ENCODE measurements at places on chromosomes 4 and X.

DNA sequence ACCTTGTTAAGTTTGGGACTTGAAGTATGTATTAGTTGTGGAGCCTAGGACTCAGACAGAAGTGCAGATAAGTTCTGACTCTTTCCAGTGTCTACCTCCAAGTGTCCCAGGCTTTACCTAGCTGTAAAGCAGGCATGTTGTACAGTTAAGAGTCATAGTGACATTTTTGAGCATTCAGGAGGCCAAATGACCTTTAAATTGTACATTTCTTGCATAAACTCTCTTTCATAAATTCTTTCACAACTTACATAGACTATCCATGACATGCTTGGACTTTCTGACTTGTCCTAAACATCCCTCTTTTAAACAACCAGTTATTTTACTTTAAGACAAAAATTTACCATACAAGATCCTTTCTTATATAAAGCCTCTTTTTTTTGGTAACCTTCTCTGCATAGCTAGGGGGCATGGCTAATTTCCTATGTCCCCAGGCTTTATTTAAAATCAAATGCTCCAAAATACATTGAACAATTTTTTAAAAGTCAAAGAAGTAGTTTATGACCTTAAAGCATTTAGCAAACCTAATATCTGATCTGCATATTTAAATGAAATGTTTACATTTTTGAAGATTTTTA is 40.1 kb upstream of the UGT8 start:
- no peak for DNase-seq

DNA sequence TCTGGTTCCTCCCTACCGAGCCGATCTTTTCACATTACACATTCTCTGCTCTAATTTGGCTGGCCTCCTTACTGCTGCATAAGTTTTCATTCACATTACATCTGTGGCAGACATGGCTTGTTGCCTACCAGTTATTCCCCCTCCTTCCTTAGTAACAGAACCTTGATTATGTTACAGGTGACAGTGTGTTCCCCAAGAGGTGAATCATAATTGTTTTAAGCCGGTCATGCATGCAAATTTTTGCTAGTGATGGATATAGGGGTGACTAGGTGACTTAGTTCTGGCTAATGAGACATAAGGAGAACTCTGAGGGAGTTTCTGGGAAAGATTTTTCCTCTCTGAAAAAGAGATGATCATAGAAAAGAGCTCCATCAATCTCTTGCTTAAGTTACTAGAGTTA is 8.4 kb upstream of the LAMP2 start:
- no peak for DNase-seq

DNA sequence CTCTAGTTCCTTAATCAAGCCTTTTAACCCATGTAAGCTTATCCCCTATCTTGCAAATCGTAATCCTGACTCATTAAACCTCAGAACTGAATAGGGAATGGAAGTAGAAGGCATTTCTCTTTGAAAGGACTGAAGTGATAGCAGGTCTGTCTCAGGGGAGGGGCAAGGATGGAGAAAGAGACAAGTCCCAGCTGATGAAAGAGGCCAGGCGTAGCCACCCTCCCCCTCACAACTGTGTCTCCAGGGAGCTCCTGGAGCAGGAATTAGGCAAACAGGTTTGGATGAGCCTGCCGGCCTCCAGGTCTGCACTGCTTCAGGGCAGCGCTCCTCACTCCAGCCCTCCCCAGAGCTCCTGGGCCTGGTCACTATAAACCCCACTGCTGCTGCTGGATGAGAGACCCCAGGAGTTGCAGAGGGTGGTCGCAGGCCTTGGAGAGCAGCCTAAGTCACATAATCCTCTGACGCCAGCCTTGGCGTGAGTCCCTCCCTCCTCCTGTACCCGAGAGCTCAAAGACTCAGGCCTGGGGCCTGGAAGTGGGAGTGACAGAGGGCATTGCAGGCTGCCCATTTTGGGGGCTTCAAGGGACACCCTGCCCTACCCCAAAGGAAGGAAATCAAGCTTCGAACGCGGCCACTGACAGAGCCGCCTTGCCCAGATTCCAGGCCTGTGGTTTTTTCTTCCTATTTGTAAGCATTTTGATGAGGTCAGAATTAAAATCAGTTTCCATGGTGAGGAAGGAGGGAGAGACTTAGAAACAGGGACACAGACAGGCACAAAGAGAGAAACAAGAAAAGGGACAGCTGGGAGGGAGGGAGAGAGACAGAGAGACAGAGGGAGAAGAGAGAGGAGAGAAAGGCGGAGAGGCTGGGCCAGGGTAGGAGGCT is 21.2 kb upstream of the MSX1 start:
- DNase-seq = no peak

DNA sequence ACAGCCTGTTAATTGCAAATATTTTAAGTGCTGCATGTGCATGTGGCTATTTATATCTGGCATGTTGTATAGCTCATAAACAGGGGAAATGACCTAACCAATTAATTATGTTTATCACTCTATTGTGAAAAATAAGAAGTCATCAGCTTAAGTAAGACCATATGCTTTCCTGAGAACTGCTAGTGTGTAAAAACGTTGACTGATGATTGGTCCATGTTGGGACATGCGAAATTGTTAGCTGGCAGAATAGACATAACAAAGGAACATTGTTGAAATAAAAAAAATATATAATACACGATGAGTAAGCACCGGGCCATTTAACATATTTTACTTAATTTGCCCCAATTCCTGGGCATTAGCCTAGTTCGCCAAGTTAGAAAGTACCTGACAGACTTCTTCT is 207.5 kb downstream of the ANK2 start:
- no peak for DNase-seq

GRCh38 chr4:337932-338758 is 531 bp downstream of the ZNF141 start:
- peak; percentile 55 for DNase-seq

- no peak for DNase-seq
These were observed 1131.6 kb upstream of the PCDH7 start for GRCh38 chr4:29588617-29589016.

GRCh38 chr4:3779509-3779908 is 13.3 kb downstream of the ADRA2C start:
- no peak for DNase-seq

DNA sequence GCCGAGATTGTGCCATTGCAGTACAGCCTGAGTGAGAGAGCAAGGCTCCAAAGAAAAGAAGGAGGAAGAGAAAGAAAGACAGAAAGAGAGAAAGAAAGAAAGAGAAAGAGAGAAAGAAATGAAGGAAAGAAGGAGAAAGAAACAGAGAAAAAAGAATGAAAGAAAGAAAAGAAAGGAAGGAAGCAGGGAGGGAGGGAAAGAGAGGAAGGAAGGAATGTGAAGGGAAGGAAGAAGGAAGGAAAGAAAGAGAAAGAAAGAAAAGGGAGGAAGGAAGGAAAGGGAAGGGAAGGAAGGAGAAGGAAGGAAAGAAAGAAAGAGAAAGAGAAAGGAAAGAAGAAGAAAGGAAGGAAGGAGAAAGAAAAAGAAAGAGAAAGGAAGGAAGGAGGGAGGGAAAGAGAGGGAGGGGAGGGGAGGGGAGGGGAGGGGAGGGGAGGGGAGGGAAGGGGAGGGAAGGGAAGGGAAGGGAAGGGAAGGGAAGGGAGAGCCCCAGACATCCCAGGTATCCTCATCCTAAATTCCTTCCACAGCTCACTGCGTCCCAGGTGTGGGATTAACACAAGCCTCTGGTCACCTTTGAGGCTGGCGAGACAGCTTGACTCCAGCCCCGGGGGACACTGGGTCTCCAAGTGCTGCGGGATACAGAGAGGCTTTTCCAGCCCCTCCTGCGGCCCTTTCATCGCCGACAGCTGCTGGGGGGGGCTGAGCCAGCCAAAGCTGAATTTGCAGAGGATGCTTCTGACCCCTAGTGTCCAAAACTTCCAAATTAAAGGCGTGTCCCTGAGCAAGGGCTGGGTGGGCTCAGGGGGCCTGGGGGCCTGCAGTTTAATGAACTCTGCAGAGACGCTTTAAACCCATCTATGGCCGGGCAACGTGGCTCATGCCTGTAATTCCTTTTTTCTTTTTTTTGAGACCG is 24.2 kb upstream of the CSF2RA start:
- no peak for DNase-seq

DNA sequence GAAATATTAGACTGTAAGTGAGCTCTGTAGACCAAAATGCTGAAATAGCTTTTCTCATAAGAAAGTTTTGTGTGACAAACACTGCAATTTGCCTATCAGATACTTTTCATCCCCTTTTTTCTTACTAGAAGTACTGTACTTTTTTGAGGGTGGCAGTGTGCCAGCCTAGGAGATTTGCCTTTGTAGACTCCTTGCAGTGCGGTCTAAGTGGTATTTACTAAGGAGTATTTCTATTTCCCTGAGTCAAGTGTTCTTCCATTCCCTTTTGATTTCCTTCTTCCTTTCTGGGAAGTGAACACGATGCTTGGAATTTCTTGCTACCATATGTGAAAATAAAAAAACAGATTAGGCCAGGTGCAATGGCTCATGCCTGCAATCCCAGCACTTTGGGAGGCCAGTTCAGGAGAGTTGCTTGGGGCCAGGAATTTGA is 34.6 kb downstream of the PDLIM5 start:
- DNase-seq = no peak

DNA sequence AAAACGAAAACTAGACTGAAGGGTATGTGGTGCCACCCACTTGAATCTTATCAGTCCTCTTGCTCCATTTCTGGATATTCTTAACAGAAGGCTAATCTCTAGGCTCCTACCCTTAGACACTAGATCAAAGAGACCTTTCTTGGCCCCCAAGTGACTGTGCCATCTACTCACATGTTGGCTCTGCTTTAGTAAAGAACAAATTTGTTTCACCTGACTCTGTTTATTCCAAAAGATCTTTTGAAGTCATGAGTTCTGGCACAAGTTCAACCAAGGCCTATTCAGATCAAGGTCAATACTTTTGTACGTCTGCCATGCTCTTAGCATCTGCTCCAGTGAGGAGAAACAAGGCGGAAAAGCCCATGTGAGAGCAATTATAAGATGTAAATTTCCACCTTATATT is 37.3 kb downstream of the MAGEB17 start:
- DNase-seq = no peak

DNA sequence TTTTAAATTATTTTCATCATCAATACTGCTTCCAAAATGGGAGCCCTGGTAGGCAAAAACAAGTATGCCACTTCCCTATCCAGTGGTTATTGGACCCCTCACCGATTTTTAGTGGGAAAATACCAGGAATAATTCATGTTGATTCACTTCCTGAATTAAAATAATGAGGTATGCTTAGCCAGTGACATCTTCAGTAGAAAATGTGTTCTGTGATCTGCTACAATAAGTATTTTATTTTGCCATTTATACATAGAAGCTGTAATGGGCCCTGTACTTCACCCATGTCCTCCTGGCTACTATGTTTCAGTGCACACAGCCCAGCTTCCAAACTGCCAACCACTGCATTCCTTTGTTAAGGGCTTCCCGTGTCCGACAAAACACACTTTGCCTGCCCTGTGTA is 41.0 kb upstream of the KLHL34 start:
- no peak for DNase-seq

- DNase-seq = no peak
These were observed 92.2 kb downstream of the DCHS2 start for GRCh38 chr4:154399259-154399974.

- DNase-seq = no peak
These were observed 383.0 kb upstream of the INTU start for GRCh38 chr4:127249767-127250108.

GRCh38 chr4:33577791-33578190 is 2666.5 kb downstream of the ARAP2 start:
- DNase-seq = no peak

GRCh38 chr4:107862658-107863057 is 37.9 kb downstream of the SGMS2 start:
- peak; percentile 14 for DNase-seq

- DNase-seq = no peak
These were observed 14.3 kb upstream of the PNPLA4 start for GRCh38 chrX:7941390-7942042.

DNA sequence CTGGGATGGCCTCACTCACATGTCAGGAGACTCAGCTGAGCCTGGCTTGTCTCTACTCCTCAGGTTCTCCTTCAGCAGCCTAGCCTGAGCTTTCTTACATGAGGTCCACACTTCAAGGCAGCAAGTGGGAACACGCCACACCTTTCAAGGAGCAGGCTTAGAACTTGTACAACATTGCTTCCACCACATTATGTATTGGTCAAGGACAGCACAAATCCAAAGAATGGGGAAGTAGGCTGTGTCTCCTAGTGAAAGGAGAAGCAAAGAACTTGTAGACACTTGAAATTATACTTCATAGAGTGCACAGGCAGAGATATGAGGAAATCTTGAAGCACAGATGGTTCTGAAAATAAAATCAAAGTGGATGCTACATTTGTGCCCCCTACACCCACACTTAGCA is 120.9 kb upstream of the NOCT start:
- DNase-seq = no peak

- no peak for DNase-seq
These were observed 24.4 kb upstream of the MGST2 start for GRCh38 chr4:139641218-139641617.

- peak; percentile 40 for DNase-seq
These were observed 50.0 kb upstream of the TRIM2 start for GRCh38 chr4:153154007-153154975.

- DNase-seq = no peak
These were observed 33.0 kb downstream of the HDX start for GRCh38 chrX:84469226-84469625.

GRCh38 chrX:139058831-139059495 is 347.4 kb upstream of the FGF13 start:
- no peak for DNase-seq

GRCh38 chr4:78602334-78602733 is 50.8 kb downstream of the ANXA3 start:
- DNase-seq = no peak

DNA sequence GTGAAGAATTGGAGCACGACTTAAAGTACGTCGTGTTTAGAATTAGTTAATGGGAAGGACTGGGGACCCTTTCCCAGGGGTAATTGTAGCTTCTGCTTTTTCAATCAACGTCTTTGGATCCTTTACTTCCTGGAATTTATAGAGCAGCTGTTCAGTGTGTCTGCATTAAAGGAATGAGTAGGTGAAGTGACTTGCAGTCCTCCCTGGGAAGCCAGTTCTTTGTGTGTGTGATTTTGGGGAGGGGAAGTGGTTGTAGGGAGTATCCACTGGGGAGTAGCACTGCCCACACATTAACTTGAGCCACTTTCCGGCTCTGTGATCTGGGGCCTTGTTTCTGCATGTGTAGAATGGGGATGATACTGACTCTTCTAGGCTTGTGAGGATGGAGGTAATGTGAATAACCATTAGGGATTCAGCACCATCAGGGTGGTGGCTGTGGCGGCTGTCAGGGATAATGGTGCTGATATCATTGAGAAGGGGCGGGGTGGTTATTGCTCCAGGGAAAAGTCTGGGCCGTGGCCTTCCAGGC is 54.7 kb downstream of the TMEM131L start:
- DNase-seq = no peak

- peak; percentile 31 for DNase-seq
These were observed 2.1 kb upstream of the APBB2 start for GRCh38 chr4:41216294-41217019.

Measured in CD4-positive, alpha-beta T cell treated with Interleukin-21 for 1 hour (primary cell).